ENCODE measurements at places on chromosomes 12 and 14. TPM values are rescaled to one million over a fixed set of nuclear protein-coding genes. Genes with fewer than 3 reads are reported as not detected.

- DNase-seq: no peak
Observed at GRCh38 chr14:63874223-63874622, 21.4 kb downstream of the SYNE2 start.

DNA sequence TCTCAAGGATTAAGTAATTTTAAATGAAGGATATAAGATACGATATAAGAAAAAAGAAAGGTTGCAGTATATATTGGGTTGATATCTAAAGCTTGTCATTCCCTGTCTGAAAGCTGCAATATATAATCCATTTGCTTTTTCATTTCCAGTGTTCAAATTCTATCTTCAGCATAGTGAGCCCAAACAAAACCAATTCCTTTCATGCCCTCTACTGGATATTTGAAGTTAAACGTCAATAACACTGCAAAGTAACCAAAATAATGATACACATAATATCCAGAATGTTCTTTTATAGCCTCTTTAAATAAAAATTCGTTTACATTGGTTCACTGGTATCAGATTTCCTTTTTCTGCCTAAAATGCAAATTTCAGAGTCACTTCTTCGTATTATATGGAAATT is 64.5 kb upstream of the DAAM1 start:
- DNase-seq: no peak

GRCh38 chr12:12366701-12367481 is 10.0 kb downstream of the BORCS5 start:
- no peak for DNase-seq

GRCh38 chr12:118346895-118347294 is 25.8 kb downstream of the TAOK3 start:
- no peak for DNase-seq

GRCh38 chr12:119208626-119209061 is 29.9 kb downstream of the HSPB8 start:
- DNase-seq: peak; percentile 14

DNA sequence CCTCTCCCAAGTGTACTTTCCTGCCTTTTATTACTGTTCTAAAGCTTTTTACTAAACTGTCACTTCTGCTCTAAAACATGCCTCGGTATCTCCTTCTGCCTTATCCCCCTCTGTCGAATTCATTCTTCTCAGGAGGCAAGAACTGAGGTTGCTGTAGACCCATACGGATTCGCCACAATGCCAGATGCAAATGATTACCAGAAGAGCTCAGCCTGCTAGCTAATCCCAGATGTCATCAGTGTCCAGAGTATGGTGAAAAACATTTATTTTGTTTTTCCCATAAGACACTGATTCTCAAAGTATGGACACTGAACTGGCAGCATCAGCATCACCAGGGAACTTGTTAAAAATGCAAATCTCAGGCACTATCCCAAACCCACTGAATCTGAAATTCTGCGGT is 359.3 kb downstream of the TMTC2 start:
- DNase-seq: no peak

- DNase-seq: no peak
Observed at GRCh38 chr14:64943556-64943955, 1.0 kb upstream of the GPX2 start.

GRCh38 chr12:48744251-48745008 is 27.9 kb upstream of the CCNT1 start:
- DNase-seq: no peak

GRCh38 chr12:130438711-130439110 is 101.0 kb downstream of the PIWIL1 start:
- DNase-seq: no peak

DNA sequence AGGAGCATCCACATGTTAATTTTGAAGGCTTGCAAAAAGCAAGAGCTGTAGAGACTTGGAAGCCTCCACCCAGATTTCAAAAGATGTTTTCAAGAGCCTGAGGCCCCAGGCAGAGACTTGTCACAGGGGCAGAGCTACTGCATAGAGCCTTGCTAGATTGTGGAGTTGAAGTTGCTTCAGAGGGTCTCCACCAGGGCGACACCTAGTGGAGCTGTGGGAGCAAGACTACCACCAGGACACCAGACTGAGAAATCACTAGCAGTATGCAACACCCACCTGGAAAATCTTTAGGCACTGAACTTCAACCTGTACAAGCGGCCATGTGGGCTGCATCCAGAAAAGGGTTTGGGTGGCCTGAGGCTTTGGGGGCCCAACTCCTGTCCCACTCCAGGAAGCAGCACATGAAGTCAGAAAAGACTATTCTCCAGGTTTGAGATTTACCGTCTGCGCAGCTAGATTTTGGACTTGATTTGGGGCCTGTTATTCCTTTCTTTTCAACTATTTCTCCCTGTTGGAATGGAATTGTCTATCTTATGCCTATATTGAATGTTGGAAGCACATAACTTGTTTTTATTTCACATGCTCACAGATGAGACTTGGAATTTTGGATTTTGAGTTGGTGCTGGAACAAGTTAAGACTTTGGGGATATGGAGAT is 508.6 kb downstream of the FLRT2 start:
- no peak for DNase-seq

GRCh38 chr14:102761206-102761605 is 16.0 kb upstream of the TRAF3 start:
- no peak for DNase-seq

- no peak for DNase-seq
Observed at GRCh38 chr12:54489857-54490256, 7.7 kb upstream of the NCKAP1L start.

- DNase-seq: no peak
Observed at GRCh38 chr14:71070169-71070568, 162.9 kb downstream of the PCNX1 start.

- DNase-seq: no peak
Observed at GRCh38 chr14:33444136-33444535, 505.5 kb downstream of the NPAS3 start.

GRCh38 chr12:40152783-40153383 is 47.0 kb upstream of the SLC2A13 start:
- no peak for DNase-seq

DNA sequence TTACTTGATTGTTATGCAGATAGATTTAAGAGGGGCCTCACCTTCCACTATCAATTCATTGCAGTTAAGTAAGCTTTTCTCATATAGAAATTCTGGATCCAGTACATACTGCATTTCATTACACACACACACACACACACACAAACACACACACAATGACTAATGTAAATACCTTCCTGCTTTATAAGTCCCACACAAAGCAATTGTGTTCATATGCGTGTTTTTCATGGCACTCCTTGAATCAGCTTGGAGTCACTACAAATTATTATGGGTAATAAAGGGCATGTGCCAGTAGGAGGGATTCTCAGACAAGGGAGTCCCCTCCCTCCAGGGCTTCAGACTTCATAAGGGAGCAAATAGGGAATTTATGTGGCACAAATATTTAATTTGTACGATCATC is 4.5 kb downstream of the MIPOL1 start:
- no peak for DNase-seq

- no peak for DNase-seq
Observed at GRCh38 chr12:77980782-77981181, 150.1 kb downstream of the NAV3 start.

GRCh38 chr14:97056086-97056485 is 258.9 kb downstream of the VRK1 start:
- no peak for DNase-seq

Gene MGAT4C
- total RNA-seq: 12.1 TPM

Gene PABPN1
- total RNA-seq: 52.0 TPM

Gene DPY19L2
- 54.2 TPM for total RNA-seq

Gene EIF2S3B
- 1.1 TPM for total RNA-seq

Gene PROX2
- total RNA-seq: not detected

Gene BBOF1
- total RNA-seq: 23.9 TPM

Gene SYT1
- total RNA-seq: 13.8 TPM

Gene GRIP1
- 9.8 TPM for total RNA-seq

Gene SDR9C7
- not detected for total RNA-seq

Gene PRKD1
- total RNA-seq: 27.7 TPM

Gene RBP5
- 2.6 TPM for total RNA-seq

Gene SDSL
- 0.48 TPM for total RNA-seq

Gene DCN
- total RNA-seq: 3,503 TPM

All from urinary bladder (tissue), 4 donors.